Osteoblast (primary cell): ENCODE measurements at places on chromosomes 1 and 21.

- peak; percentile 68 for DNase-seq
Measured at GRCh38 chr1:226983992-226984364, 43.9 kb downstream of the COQ8A start.

DNA sequence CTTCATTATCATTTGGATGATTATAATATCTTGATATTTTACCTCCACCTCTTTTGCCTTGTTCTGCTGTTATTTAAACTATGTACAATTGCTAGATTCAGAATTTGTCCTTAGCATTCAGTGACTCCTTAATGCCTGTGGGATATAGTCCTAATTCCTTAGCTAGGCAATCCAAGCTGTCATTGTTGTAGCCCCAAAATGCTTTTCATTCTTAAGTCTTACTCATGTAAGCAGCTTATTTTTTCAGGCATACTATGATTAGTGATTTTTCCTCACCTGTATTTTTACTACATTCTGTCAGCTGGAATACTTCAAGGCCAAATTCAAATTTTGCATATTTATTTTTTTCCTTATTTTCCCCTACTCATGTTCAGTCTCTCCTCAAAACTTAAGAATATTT lies 13.4 kb downstream of the PKN2 start:
- DNase-seq: no peak

GRCh38 chr1:224801844-224802490 lies 127.5 kb upstream of the DNAH14 start:
- no peak for DNase-seq

GRCh38 chr21:37502947-37503346 lies 136.4 kb downstream of the DYRK1A start:
- DNase-seq: no peak

DNA sequence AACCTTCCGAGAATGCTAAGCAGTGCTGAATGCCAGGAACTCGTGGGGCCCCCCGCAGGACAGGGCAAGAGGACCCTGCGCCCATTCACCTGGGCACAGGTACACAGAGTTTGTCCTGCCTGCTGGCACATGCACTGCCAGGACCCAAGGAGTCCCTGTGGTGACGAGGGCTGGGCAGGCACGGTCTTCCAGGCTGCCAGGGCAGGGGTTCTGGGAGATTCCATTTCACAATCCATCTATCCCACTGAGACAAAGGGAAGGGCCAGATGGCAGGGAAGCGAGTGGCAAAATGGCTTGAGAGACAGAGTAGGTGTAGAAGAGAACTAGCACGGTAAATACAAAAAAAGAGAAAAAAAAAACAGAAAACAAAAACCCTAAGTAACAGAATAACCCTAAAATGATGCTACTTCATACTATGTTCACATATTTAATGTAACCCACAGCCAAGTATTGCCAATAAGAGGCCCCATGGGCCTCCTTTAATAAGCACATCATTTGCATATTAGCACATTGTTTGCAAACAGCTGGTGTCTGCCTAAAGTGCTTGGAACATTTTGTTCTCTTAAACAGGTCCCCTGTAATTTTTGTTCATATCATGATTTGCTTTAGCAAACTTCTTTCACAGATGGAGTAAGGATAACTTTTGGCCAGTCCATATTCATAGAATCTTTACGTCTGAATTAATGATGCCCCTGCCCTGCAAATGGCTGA lies 83.8 kb downstream of the STUM start:
- DNase-seq: no peak

DNA sequence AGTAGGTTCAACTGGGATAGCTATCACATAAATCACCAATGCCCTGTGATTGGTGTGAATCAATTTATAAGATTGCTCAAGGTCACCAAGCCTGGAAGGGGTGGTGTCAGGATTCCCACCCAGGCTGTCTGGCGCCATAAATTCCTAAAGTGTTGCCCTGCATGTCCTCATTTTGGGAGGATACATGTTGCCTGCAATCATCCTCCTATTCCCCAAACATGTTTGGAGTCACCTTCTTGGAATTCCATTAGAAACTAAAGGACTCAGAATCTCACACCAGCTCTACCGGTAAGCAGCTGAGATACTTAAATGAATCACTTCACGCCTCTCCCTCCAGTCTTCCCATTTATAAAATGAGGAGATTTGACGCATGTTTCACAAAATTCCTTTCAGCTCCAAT lies 54.1 kb upstream of the SLC45A1 start:
- no peak for DNase-seq
